ENCODE measurements at places on chromosomes 6 and 20.

DNA sequence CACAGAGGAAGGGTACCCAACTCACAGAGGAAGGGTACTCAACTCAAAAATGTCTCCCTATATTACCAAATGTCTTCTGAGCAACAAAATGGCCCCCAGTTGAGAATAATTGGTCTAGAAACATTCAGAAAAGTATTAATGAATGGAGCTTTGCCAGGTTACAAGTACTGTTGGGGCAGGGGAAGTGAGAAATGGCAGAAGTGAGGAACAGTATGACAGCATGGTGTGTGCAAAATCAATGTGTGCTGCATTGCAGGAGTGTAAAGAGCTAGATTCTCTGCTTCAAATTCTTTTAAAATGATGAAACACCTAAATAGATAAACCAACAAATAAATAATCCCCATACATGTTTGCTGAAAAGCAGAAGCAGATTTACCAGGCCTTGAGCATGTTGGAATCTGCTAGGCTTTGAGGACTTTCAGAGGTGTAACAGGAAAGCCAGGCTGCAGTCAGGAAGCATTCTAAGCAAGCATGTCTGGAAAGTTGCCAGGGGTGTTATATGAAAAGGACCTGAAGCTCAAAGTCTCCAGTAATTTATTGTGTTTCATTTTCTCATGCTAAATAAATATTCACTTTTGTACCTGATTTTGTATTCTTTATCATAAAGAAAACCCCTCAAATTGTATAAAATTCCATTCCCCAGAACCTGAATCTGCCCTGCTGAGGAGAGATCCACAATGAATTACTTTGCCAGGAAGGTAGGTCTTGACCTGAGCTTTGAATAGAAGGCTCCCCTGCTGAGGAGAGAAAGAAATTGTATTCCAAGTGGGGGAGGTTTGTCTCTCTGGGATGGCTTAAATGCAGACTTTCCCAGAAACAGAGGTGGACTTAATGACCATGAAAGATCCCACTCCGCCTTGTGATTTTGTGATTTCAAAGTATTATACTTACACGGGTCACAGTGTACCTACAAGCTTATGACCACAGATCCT is 265.0 kb upstream of the MARCKS start:
- DNase-seq = no peak

DNA sequence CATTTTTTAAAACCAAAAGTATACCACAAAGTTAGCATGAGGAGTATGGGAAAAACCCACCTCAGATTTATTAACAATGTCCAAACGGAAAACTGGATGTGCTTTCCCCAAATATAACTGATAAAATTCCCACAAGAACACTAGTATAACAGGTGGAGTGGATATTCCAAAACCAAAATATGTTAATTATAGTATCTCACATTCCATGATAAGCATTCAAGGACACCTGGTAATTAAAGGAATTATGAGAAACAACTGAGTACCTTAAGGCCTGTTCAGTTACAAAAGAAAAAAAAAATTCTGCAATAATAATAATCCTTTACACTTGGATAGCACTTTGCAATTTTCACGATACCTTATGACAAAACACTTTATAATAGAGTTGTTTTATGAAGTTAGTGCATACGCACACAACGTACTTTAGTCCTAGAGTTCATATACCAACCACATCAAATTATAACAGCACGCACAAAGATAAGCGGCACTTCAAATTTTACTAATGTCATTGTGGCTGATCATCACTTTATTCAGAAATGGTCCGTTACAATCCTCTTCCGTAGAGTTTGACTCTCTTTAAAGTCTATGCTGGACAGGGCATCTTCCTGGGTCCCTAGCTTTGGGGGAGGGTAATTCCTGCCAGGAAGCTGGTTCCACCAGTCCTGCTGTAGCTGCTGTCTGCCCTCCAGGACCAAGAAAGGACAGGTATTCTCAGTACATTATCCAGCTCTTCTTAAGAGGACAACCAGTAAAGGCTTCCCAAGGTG is 1.7 kb downstream of the CDK19 start:
- DNase-seq = no peak

- DNase-seq = no peak
These were observed 108.5 kb downstream of the MAN1A1 start for GRCh38 chr6:119241111-119241465.

GRCh38 chr6:21898107-21898796 is 304.7 kb downstream of the SOX4 start:
- no peak for DNase-seq

GRCh38 chr20:58003525-58003924 is 224.9 kb downstream of the ANKRD60 start:
- DNase-seq = no peak

- no peak for DNase-seq
These were observed 86.6 kb downstream of the ZFAND3 start for GRCh38 chr6:37906121-37906520.

DNA sequence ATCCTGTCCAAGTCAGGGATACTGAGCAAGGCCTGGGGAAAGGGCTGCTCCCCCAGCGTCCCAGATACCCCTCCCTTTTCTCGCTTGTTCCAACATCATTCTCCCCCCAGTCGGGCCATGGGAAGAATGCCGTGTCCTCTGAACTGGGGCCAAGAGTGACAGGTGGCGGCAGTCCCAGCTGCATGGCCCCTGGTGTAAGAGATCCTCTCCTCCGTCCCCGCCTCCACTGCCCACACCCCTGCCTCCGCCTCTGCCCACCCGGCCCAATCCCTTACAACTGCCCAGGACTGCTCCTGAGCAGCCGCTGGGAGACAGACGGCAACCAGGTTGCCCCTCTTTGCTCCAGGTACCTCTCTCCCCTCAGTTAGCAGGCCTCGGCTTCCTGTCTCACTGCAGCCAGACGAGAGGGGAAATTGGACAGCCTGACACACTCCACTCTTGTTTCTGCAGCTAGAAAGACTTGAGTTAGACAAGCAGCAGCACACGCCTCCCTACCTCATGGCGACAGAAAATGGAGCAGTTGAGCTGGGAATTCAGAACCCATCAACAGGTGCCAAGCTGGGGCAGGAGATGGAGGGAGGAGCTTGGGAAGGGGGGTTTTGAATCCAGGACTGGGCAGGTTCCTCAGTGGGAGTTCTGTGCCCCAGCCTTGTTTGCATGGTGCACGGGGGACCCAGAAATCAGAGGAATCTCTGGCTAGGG is at the start of gene MYLK2:
MYLK2 (plus strand) TSS at position 274 of the 702 bp plus-strand sequence; CDS start at position 499, 225 bp downstream.
- DNase-seq = peak; percentile 65

GRCh38 chr6:30544666-30545272 is 11.5 kb downstream of the GNL1 start:
- peak; percentile 33 for DNase-seq

GRCh38 chr6:43817192-43817591 is 47.2 kb downstream of the VEGFA start:
- no peak for DNase-seq

DNA sequence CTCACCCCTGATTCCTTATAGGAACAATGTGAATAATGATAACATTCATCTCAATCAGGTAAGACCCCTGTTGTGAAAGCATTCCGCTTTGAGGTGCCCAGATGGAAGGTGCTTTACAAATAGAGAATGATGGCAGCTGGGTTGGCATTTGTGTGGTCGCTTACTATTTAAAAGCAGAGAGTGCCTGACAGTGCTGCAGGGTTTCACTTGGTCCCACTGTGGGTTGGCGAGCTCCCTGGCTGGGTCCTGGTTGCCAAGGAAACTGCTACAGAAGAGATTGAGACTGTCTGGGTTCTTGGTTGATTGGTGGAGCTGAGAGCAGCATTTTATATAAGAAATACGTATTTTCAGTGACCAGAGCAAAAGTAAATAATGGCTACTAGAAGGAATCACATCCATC is 207.2 kb upstream of the KCNQ5 start:
- peak; percentile 1 for DNase-seq

All from NCI-H1694 (cell line).